Activated T-cell treated with anti-CD3 and anti-CD28 coated beads, Interleukin-2, amount 50 U/mL, for 48 hours (primary cell): ENCODE measurements at places on chromosomes 4 and X.

GRCh38 chrX:18937173-18937572, 46.7 kb downstream of the PHKA2 start:
- no peak for DNase-seq

- no peak for DNase-seq
These were observed 15.2 kb upstream of the UVSSA start for GRCh38 chr4:1331591-1332353.

GRCh38 chrX:76971393-76972376, 475.5 kb upstream of the FGF16 start:
- DNase-seq: no peak

DNA sequence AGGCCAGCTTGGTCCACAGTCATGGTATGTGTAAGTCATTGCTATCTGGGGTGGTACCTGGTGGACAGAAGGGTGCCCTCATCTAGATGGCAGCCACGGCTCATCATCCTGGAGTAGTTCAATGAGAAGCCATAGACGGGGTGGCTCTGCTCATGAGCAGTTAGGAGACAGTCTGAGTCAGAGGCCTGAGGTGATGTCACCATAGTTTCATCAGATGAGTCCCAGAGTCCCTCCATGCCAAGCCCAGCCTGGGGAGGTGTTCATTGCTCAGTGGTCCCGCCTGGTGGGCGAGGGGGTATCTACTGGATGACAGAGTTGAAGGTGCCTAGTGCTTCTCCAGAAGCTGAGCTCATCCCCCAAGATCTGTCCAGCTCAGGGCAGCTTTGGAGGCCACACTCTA, 49.8 kb downstream of the DLG3 start:
- peak; percentile 50 for DNase-seq

DNA sequence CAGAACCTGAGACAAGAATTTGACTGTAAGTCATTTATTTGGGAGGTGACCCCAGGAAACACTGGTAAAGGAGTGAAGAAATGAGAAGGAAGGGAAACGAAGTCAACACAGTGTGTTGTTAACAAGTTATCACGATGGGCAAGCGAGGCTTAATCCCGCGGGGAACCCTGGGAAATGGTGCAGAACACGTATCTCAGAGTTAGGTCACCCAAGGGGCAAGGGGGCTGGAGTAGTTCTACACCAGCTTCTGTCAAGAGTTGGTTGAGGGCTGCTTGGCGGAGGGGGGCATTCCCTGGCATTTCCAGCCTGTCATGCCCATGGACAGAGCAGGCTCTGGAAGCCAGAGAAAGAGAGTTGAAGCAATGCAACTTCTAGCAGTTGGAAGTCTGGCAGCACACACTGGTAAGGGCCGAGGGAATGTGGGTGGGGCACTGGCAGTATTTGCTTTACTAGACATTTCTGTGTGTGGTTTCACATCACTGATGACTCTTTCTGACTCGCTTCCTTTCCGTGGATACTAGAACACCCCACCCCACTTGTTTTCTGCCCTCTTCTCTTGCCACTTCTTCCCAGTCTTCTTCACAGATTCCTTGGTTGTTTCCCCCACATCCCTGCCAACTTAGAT, 52.2 kb upstream of the ADGRG2 start:
- DNase-seq: no peak

DNA sequence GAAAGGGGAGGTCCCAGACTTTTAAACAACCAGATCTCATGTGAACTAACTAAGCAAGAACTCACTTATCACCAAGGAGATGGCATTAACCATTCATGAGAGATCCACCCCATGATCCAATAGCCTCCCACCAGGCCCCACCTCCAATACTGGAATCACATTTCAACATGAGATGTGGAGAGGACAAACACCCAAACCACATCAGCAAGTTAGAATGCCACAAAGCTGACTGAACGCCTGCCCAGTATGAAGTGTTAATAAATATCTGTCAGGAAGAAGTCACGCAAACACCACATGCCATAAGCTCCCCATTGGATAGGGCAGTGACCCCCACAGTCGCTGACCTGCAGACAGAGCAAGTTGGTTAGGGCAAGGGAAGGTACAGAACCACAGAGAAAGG, 14.3 kb downstream of the SLC10A6 start:
- DNase-seq: no peak

DNA sequence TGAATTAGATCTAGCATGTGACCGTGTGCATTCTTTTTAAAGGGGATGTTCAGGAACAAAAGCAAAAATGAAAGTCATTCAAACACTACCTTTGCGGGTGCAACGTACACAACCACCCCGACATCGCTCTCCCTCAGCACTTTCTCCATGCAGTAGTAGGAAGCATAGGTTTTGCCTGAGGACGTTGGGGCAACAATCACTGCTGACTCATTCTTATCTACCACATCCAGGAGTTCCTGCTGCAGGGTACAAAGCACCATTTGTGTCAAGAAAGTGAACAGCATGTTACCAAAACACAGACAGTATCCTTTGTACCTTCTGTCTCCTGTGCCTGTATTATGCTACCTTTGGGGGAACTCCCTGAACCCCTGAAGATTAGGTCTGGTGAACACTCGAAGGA, 58.6 kb downstream of the DDX60L start:
- no peak for DNase-seq

DNA sequence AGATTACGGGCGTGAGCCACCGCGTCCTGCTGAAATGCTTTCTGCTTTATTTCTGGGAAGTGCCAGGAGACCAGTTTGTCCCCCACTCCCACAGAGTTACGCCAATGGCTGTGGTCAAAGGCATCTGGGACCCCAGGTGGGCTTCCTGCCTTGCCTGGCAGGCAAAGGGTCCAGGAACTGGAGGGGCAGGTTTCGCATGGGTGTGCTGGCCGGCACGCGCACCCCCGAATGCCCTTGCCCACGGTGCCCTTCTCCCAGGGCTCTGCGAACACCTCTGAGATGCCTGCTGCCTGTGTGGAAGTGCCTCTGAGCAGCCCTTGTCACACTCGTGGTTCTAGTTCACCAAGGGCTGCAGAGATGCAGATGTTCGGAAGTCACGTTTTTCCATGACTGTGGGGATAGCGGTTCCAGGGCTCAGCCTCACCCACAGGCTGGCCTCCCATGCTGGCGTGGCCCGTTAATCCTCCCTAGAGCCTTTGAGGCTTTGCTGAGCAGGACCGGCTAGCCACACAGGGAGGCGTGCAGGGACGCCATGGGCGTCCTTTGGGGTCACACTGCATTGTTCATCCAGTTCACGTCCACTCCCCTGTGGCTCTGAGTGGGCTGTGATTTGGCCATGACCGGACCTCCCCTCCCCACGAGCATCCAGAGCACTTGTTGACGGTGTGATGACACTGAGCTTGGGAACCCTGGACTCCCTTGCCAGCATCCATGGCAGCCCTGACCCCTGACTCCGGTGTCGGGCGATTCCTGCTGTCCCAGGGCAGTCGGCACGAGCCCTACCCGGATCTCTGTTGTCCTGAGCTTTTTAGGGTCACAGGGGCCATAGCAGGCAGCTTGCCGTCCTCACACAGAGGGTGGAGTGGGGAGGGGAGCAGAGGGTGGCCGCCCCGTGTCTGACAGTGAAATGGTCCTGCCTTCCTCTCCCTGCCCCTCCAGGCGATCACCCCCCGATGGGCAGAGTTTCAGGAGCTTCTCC, 12.7 kb upstream of the ADD1 start:
- DNase-seq: no peak

GRCh38 chrX:112877771-112878173, 37.1 kb upstream of the AMOT start:
- DNase-seq: no peak

- DNase-seq: no peak
These were observed 854.4 kb upstream of the INTU start for GRCh38 chr4:126778348-126778747.

- DNase-seq: no peak
These were observed 67.1 kb downstream of the SHROOM2 start for GRCh38 chrX:9853307-9853706.

DNA sequence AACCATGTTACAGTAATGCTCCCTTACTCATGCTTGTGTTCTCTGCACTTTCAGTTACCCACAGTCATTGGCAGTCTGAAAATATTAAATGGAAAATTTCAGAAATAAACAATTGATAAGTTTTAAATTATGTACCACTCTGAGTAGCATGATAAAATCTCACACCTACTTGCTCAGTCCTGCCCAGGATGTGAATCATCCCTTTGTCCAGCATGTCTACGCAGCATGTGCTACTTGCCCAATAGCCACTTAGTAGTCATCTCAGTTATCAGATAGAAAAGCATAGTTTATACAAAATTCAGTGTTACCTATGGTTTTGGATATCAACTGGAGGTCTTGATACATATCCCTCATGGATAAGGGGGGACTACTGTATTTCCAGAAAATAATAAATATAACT, 577.1 kb downstream of the GALNTL6 start:
- DNase-seq: no peak

DNA sequence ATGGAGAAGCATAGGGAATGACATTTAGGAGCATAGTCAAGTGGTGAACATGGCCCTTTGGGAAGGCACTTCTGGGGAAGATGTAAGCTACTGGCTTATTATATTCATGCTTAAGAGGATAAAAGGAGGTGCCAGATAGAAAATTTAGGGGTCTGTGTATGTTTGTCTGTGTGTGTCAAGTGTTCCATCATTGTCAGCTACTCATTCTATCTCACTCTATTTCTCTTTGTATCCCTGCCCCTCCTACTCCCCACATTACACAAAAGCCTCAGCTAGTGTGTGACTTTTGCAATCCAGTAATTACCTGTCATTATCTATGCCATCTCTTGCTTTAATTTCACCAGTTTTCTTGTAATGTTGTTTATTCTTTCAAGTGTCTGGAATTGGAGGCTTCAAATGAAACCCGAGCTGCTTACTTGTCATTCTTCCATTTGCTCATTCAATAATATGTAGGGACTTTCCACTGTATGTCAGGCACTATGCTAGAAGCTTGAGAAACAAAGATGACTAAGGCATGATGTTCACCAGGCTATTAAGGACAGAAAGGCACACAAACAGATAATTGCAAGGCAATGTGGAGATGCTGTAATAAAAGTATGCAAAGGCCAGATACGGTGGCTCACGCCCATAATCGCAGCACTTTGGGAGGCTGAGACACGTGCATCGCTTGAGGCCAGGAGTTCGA, 229.8 kb upstream of the TEX13C start:
- no peak for DNase-seq
